ENCODE measurements at places on chromosomes 12 and 14.

DNA sequence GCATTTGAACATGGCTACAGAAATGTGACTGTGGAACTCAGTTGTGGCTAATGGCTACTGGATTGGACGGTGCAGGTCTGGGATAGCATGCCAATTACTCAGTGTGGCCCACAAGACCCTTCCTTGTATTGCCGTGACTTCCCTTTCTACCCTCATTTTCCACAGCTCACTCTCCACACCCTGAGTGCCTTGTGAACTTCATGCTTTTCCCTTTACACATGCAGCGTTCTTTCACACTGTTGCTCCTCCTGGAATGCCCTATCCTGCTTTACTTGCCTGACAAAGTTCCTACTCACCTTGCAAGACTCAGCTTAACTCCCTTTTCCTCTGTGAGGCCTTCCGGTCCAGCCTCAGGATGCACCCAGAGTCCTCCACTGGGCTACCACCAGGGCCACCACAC is 46.8 kb upstream of the MAX start:
- no peak for DNase-seq

DNA sequence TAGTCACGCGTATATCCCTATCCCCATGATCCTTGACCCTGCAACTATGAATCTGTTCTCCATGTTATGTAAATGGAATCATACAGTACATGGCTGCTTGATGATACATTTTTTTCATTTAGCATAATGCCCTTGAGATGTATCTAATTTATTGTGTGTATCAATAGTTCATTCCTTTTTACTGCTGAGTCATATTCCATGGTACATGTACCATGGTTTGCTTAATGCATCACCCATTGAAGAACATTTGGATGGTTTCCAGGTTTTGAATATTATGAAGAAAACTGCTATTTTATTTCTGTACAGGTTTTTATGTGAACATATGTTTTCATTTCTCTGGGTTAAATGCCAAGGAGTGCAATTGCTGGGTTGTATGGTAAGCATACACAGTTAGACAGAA is 4.0 kb upstream of the RNASE10 start:
- no peak for DNase-seq

DNA sequence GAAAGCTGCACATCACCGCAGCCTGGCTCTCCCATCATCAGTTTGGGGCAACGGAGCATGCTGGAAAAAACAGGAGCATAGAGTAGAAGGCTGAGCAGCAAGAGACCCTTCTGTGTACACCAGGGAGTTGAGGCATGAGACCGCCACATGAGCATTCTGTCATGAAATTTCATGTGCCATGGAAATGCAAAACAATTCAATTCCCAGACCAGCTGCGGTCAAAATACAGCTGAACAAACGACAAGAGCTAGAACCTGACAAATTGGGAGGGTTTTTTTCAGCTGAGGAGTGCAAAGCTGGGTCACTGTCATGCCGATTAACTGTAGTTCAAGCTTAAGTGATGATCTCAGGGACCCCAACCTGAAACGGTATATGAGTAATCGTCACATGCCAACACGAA is 37.1 kb downstream of the TMEM30B start:
- DNase-seq = no peak

GRCh38 chr12:132516095-132517012 is 26.4 kb downstream of the FBRSL1 start:
- DNase-seq = no peak

DNA sequence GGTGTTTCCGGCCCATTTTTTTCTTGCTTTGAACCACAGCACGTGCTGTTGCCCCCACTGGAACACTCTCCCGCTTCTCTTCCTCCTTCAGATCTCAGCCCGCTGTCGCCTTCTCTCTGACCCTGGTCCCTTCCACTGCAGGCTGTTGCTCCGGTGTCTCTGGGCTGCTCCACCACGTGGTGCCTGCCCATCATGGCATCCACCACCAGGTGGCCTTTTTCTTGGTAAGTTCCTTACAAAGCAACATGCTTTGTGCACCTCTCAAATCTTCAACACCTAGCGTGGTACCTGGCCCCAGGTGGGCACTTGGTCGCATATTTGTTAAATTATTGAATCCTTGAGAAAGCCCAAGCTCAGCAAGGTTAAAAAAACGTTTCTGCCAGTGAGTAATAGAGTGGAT is 19.1 kb downstream of the TUNAR start:
- DNase-seq = no peak

DNA sequence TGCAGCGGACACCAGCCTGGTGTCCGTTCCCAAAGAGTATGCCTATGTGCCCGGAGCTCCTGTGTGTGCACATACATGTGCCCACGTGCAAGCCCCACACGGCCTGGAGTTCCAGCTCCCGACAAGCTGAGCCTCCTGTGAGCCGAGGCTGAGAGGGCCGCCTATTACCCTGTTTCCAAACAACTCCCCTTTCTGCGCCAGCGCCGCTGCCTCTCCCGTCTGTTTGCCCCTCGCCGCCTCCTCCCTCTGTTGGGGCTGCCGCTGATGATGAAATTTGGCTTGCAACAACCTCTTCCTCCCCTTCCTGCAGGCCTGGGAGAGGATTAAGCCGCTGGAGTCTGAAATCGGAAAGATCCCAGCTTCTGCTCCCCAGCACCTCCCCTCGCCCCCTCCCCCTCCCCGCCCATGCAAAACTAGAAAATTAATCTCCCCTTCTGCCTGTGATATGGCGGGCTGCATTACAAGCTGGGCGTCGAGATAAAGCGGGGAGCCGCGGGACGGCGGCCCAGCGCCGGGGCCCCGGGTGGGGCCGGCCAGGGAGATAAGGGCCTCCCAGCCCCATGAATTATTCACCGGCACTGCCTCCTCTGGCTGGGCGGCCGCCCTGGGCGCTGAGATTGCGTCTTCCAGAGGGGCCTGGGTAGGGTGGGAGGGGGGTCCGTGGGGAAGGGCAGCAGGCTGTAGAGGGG is 6.8 kb upstream of the ASIC1 start:
- no peak for DNase-seq

GRCh38 chr14:88422919-88423650 is 37.6 kb downstream of the SPATA7 start:
- no peak for DNase-seq

DNA sequence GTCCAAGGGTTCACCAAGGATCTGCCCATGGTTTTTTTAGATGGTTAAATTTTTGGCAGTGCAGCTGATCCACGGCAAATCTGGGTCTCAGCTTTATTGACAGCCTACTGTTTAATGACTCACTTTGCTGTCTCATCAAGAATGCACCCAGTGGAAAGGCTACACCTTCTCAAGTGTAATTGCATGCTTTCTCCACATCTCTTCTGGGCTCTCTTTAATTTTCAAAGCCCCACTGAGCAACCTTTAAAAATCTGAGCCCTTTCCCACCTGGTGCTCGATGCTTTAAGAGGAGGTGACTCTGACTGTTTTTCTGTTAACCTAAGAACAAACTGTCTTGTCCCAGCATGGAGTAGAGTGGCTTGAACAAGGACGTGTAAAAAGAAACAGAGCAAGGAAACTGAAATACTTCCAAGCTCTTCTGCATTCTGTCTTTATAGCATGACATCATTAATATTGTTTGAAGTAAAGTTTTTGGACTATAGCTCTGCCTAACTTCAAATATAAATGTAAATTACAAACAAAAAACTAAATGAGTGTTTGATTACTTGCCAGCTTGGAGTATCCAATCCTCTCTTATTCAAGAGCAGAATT is 214.2 kb upstream of the KRR1 start:
- no peak for DNase-seq

Data from NCI-H1105 (cell line).